ENCODE measurements at places on chromosomes 3 and 15.
A peak's percentile ranks its signal among the peaks of the same experiment; 100 is the strongest.

DNA sequence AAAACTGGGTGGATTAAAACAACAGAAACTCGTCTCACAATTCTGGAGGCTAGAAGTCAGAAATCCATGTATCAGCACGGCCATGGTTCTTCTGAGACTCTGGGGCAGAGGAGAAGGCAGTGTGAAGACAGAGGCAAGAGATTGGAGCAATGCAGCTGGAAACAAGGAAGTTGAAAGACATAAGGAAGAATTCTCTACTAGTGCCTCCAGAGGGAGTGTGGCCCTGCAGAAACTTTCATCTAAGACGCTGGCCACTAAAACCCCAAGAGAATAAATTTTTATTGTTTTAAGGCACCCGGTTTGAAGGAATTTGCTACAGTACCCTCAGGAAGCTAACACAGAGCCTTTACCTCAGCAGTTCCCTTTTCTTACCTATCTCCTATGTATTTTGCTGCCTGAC is 1012.2 kb upstream of the CADM2 start:
- no peak for DNase-seq

DNA sequence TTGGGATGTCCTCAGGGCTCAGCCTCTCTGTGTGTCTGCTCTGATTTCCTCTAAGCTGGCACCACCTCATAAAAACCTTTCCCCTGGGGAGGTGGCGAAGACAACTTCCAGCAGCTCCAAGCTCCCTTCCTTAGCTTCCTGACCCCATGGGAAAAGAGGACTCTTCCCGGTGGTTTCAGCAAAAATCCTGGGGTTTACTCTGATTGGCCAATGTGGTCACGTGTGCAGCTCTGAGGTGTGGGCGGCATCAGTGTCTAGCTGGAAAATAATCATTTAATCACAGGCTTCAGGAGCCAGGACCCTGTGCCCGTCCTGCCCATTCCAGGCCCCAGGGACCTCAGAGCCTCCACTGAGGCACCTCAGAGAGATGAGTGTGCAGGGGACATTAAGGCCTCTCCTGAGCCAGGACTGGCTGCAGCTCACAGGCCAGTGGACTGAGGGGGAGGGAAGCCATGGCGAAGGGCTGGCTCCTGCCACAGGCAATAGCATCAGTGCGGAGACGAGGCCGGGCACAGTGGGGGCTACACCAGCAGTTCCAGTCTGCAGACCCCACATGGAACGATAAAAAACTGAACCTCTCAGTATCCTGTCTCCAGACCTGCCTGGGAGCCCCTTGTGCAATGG is 104.1 kb downstream of the TPRA1 start:
- no peak for DNase-seq

DNA sequence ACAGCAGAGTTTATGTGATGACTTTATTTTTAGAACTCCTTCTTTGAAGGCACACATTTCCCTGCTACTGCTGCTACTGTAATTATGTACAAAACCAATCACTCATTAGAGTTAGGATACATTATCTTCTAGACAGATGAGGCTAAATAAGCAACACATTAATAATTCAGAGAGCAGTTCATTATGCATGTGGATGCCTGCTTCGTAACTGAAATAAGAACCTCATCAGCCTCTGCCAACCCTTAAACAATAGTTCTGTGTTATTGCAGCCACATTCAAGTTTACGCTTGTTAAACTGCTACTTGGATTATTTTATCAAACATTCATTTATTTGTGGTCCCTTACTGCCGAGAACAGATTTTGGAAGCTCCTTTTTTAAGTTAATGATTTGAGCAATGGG is 52.5 kb upstream of the C15orf61 start:
- no peak for DNase-seq

GRCh38 chr3:196620161-196620604 is 19.3 kb upstream of the NRROS start:
- peak; percentile 43 for DNase-seq

- DNase-seq, result peak; percentile 63
These were observed 30.5 kb upstream of the TIPARP start for GRCh38 chr3:156643729-156644389.

DNA sequence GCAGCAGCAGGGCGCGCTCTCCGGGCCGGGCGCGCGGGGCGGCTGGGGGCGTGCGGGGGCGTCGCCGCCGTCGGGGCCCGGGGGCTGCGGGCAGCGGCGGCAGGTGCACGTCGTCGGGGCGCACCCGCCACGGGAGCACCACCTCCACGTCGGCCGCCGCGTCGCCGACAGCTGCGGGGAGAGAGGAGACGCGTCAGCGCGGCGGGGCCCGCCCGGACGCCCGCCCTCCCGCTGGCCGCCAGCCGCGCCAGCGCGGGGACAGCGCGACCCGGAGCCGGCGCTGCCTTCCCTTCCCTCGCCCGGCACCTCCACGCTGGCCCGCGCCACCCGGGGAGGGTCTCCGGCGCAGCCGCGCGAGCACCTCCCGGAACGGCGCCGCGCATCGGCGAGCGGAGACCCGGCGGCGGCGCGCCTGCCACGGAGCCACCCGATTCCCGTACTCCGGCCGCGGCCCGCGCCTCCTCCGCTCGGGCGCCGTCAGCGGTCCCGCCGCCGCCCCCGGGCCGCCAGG is 481 bp downstream of the ADAMTS17 start:
- DNase-seq, result peak; percentile 34

- DNase-seq, result no peak
These were observed 35.3 kb downstream of the ITGB5 start for GRCh38 chr3:124851905-124852304.

- DNase-seq, result no peak
These were observed 168.0 kb downstream of the SHOX2 start for GRCh38 chr3:157938154-157938779.

- no peak for DNase-seq
These were observed 91.0 kb downstream of the LRTM1 start for GRCh38 chr3:54836871-54837270.

DNA sequence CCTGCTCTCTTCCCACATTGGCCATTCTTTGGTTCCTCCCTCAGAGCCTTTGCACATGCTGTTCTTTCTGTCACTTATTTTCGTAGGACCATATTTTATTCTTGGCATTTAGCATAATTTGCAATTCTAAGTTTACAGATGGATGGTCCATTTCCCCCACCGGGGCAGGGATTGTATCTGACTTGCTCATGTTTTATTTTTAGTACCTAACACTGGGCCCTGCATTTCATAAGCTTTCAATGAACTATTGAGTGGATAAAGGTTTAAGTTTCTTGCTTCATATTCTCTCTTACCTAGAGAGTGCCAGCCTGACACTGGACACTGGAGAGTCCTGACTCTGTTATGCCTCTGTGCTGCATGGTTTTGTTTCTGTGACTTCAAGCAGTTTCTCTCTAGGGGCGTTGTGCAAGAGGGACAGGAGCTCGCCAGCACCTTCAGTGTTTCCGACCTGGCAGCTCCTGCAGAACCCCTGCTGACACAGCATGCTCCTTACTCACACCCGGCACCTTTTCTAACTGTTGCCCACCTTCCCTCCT is 87.4 kb downstream of the FLNB start:
- DNase-seq, result no peak

DNA sequence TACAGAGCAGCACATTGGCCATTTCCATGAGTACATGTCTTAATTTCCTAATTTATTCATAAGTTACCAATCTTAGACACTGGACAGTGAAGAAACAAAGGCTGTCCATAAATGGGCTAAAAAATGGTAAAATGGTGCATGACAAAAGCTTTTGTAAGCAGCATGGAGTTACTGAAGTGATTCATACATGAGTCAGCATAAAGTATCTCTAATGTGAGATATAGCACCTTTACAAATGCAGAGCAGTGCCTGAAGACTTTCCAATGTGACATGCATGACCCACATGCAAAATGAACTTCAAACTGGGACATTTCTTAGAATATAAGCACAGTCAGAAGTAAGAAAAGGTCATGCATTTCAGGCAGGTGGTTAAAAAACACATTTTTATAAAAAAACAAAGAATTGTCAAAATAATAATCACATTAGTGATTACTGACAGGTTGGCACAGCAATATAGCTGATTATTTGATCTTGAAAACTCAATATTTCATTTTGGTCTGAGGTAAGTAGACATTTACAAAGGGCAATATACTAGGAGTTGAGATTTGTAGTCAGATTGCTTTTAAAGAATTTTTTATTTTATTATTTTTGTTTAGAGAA is 299.3 kb downstream of the PLCL2 start:
- DNase-seq, result no peak

GRCh38 chr3:143002083-143002712 is 828 bp downstream of the U2SURP start:
- no peak for DNase-seq

- peak; percentile 34 for DNase-seq
These were observed 750 bp downstream of the SLC33A1 start for GRCh38 chr3:155853214-155854140.

GRCh38 chr3:71805691-71806090 is 20.7 kb upstream of the PROK2 start:
- DNase-seq, result no peak

DNA sequence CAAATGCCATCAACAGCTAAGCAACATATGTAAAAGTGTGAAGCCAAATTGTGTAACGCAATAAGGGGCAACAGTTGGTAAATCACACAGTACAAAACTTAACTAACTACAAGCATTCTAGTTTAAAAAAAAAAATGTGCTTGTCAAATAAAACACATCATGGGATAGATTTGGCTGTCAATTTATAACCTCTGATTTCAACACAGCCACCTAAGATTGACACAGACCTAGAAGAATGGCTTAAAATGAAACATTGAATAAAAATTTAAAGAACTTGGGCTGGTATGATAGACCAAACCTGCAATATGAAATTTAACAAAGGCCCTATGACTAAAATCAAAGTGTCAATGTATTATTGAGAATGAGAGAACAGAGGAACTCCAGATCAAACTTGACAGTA is 148.4 kb downstream of the NR1I2 start:
- no peak for DNase-seq

GRCh38 chr3:149969110-149969939 is 1.4 kb downstream of the PFN2 start:
- DNase-seq, result no peak

GRCh38 chr15:21260966-21261395 is 179.3 kb downstream of the POTEB3 start:
- DNase-seq, result peak; percentile 1

- DNase-seq, result no peak
These were observed 29.0 kb upstream of the TIMP4 start for GRCh38 chr3:12187448-12188327.

DNA sequence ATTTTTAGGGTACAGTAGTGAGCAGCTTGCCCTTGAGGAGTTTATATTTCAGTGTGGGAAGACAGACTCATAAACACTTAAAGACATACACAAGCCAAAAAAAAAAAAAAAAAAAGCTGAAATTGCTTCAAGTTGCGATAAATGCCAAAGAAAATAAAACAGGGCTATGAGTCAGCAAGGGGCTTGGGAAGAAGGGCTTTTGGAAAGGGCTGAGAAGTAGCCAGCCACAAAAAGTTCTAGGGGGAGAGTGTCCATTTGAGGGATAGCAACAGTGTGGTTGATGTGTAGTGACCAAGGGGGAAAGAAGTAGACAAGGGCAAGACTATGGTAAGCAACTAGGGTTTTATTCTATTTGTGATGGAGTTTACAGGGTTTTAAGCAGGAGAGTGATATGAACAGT is 185.5 kb downstream of the ADAMTS9 start:
- no peak for DNase-seq

- DNase-seq, result no peak
These were observed 113.9 kb downstream of the GABRG3 start for GRCh38 chr15:27084844-27085243.

GRCh38 chr3:49648354-49649019 is 25.7 kb upstream of the APEH start:
- DNase-seq, result no peak

DNA sequence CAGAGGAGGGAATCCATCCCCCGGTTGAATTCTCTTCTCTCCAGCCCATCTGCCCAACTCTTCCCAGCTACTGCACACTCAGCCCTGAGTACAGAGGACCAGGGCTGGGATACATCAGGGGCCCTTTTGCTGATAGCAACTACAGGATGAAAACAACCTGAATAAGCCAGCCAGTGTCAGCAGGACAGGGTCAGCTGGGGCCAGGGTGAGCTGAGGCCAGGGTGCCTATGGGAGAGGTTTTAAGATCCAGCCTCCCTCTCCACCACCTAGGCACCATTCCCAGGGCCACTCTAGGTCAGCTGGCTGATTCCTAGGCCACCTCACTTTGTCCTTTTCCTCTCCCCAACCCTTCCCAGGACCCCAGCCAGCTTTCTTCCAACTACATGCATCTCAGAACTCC is 83.8 kb downstream of the MRPL46 start:
- no peak for DNase-seq

DNA sequence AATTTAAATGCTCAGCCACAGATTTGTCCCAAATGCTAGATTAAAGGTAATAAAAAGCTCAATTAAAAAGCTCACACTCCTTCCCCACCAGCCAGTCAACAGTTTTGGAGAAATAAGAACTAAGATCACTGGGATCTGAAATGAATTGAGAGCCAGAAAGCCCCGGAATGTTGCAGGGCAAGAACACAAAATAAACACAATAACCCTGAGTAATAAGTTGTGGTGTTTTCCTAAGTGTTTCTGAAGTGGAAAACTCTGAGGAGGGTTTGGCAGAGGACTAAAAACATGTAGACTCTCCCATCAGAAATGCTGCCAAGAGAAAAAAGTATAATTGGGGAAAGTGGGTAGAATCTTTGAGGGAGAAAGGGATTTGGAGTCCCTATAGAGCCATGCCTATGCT is 127.8 kb downstream of the ABI3BP start:
- no peak for DNase-seq

DNA sequence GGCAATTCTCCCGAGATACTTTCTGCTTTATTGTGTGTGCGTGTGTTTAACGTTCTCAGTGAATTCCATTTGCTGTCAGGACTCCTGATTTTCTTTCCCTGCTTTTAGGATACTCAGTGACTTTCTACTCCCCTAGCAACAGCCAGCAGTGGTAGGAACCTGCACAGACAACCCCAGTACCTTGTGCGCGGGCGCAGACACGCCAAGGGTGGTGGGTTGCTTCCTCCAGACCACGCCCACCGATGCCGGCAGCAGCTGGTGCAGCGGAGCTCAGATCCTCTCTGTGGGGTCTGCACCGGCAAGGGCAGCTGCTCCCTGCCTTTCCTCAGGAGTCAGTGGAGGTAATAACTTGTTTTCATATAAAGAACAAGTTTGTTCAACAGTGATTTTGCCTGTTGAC is 225.1 kb upstream of the NDN start:
- no peak for DNase-seq

- DNase-seq, result peak; percentile 62
These were observed 41.6 kb downstream of the KLHL18 start for GRCh38 chr3:47324278-47324865.

- DNase-seq, result no peak
These were observed 23.2 kb upstream of the CCDC174 start for GRCh38 chr3:14628406-14628805.

DNA sequence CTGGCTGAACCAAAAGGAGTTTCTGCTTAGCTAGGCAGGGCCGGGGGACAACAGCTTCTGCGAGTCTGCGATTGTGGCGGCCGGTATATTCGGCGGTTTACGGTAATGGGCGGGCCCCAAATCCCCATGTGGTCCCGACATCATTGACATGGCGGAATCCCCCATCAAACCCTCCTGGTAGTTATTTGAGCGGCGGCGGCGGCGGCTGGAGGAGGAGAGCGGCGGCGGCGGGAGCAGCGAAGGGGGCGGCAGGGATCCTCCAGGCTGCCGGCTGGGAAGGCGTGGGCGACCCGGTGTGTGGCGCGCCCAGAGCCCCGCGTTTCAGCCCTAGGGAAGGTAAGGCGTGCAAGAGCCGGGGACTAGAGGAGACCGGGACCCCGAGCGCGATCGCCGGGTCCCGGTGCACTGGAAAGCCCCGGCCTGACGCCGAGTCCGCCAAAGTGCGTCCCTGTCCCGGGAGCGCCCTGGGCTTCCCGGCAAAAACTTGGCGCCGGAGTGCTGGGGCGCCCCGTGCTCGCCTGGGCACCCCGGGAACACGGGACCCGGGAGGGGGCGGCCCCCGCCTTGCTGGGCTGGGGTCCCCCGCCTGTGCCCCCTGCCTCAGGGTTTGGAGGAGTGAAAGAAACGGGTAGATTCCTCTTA is at the start of gene FNDC3B:
TSS of gene FNDC3B (plus strand) at position 143 of the 642 bp plus-strand sequence. CDS start 72,902 bp downstream, outside the sequence.
- DNase-seq, result peak; percentile 91
